ENCODE measurements at places on chromosomes 13 and 19.
A peak's percentile ranks its signal among the peaks of the same experiment; 100 is the strongest.

DNA sequence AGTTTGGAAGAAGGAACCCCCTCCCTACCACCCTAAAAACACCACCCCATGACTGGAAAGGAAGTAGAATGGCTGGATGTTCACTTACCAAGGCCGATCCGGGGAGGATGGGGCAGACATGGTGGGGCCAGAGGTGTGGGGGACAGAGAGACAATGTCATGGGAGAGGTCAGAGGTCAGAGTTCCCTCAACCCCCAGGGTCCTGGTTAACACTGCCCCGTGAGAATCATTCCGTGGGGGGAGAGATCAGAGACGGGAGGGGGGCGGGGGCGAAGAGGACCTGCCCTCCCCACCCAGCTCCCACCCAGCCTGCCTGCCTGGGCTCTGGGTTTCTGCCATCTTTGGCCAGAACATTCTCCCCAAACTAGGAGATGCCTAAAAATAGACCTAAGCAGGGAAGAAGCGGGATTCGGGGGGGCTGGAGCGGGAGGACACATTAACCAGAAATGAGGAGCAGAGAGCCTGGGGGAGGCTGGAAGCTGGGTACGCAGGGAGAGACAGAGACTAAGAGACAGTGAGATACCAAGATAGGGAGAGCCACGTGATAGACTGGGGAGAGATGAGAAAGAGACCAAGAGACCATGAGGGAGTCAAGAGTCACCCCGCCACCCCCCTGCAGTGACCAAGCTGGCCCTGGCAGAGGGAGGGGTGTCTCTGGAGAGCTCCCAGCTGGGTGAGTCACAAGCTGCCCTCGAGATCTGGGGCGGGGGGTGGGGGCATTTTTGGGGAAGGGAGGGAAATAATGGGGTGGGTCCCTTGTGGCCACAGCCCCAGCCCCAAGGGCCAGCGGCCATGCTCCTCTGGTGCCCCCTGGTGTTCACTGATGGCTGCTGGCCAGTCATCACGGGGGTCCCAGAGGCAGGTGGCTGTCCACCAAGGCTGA, 6.1 kb upstream of the KANK2 start:
- peak; percentile 13 for DNase-seq

DNA sequence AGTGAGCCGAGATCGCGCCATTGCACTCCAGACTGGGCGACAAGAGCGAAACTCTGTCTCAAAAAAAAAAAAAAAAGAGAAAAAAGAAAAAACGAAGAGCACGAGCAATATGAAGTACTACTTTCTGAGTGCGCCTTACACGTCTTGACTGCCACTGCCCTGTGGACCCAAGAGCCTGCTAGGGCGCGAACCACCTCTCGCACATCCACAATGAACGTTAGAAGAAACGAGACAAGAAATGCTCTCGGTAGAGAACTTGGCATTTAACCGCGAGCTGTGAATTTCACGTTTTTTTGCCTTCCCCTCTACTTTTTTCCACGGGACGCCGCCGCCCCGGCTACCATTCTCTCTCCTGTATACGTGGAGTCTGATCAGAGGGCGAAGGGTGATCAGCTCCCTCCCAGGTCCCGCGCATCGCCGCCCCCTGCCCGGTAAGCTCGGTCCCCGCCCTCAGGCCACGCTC, 454 bp downstream of the TIMM44 start:
- no peak for DNase-seq

DNA sequence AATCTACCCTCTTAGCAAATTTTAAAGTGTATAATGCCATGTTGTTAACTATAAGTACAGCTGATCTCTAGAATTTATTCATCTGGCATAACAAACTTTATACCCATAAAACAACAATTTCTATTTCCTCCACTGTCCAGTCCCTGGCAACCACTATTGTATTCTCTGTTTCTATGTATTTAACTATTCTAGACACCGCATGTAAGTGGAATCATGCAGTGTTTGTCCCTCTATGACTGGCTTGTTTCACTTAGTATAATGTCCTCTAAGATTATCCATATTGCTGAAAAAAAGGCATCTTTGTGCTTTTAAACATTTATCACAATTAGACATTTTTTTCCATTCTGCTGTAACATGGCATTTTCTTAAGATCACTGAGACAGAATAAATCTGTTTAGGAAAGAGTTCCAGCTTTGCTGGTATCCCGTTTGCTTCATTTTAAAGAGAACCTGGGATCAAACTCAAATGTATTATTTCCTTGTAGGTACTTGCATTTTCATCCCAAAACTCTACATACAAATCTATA, 1191.0 kb downstream of the SLITRK5 start:
- no peak for DNase-seq

DNA sequence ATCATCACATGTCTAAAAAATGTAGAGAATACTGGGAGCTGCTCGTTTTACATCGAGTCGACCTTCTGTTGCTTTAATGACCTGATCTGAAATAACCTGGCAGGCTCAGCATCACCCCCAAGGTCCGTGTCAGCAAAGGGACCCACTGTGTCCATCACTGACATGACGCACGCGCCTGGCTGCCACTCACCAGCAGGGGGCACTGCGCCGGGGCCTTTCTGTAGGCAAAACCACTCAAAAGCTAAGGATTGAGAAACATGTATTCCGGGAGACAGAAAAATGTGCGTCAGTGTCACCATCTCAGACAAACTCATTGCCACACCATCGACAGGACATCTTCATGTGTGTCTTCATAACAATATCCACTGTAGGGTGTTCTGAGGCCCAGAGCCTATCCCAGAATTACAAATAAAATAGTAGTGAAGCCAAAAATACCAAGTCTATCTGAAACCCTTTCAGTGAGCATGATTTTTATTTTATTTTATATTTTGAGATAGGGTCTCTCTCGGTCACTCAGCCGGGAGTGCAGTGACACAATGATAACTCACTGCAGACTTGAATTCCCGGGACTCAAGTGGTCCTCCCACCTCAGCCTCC, 130.3 kb upstream of the LSM14A start:
- peak; percentile 50 for DNase-seq

DNA sequence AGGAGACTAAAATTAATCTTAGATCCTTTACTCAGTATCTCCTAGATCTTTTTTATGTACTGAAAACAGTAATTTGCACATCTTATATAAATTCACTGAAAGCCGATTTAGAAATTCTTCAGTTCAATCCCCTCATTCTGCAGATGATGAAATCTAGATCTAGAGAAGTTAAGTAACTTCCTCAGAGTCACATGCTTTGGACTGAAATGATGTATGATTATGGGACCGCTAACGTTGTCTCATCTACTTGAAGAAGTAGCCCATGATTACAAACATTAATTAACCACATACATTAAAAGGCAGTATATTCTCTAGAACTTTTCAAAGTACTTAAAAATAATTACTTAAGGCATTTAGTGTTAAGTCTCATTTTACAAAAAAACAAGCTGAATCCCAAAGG, 37.8 kb downstream of the ELF1 start:
- DNase-seq = no peak
